ENCODE measurements at places on chromosomes 5 and 9. TPM values are rescaled to one million over a fixed set of nuclear protein-coding genes. Genes with fewer than 3 reads are reported as not detected.

Gene ADAMTS19
- total RNA-seq = 0.30 TPM

Gene PCDHA13
- not detected for total RNA-seq

Gene LCN10
- 1.4 TPM for total RNA-seq

Gene LVRN
- total RNA-seq = 0.31 TPM

Gene RXRA
- total RNA-seq = 63.7 TPM

Gene CLINT1
- total RNA-seq = 54.1 TPM

Gene PCDHA9
- total RNA-seq = not detected

Gene KCNMB1
- 0.95 TPM for total RNA-seq

Gene CER1
- total RNA-seq = not detected

Gene NDUFS6
- 120 TPM for total RNA-seq

Gene NIM1K
- total RNA-seq = 0.19 TPM

Gene ENC1
- total RNA-seq = 5.7 TPM

Gene TRPM3
- 0.61 TPM for total RNA-seq

Gene FBXL7
- total RNA-seq = 23.7 TPM

Gene STPG3
- total RNA-seq = not detected

Gene KLF9
- total RNA-seq = 40.6 TPM

Gene DNAJB5
- total RNA-seq = 49.0 TPM

Gene MAMDC2
- 10.6 TPM for total RNA-seq

Gene NTMT1
- total RNA-seq = 62.6 TPM

Gene ASPN
- 14.4 TPM for total RNA-seq

Gene SHOC1
- total RNA-seq = not detected

Gene SLCO6A1
- total RNA-seq = not detected

Gene SLC22A5
- 10.8 TPM for total RNA-seq

Gene LHX3
- total RNA-seq = not detected

Gene IFNA2
- not detected for total RNA-seq

Gene GARIN3
- total RNA-seq = not detected

Gene SYK
- 1.0 TPM for total RNA-seq

Gene PCSK5
- total RNA-seq = 3.3 TPM

Gene TAF11L8
- not detected for total RNA-seq

Gene PCDHA3
- total RNA-seq = 0.14 TPM

Gene PCDHGB1
- total RNA-seq = 9.4 TPM

Gene GPR151
- not detected for total RNA-seq

Gene GRIN3A
- total RNA-seq = 0.24 TPM

Gene FOXD4
- total RNA-seq = 0.11 TPM

Gene KIAA0825
- total RNA-seq = 2.4 TPM

Gene CTNND2
- 29.6 TPM for total RNA-seq

Gene HSPB3
- 523 TPM for total RNA-seq

Gene SMU1
- 15.2 TPM for total RNA-seq

Gene SLC36A3
- not detected for total RNA-seq

Gene CLIC3
- 1.2 TPM for total RNA-seq

Gene ZFP37
- total RNA-seq = 1.5 TPM

Gene PPP2R2B
- total RNA-seq = 1.2 TPM

Gene PCDHAC1
- total RNA-seq = 0.08 TPM

Gene CTXN3
- not detected for total RNA-seq

Gene PDE8B
- total RNA-seq = 5.6 TPM

Gene KIF3A
- 11.4 TPM for total RNA-seq

Gene LCN15
- not detected for total RNA-seq

Gene NUTM2G
- total RNA-seq = not detected

Gene SPAG8
- 3.5 TPM for total RNA-seq

Gene CNTNAP3B
- total RNA-seq = 16.2 TPM
